ENCODE measurements at places on chromosomes 4 and X. TPM values are rescaled to one million over a fixed set of nuclear protein-coding genes. Genes with fewer than 3 reads are reported as not detected.

- DNase-seq, result no peak
These were observed 57.8 kb upstream of the NKX1-1 start for GRCh38 chr4:1463927-1464540.

- no peak for DNase-seq
These were observed 13.3 kb upstream of the ZNF827 start for GRCh38 chr4:145951931-145952330.

DNA sequence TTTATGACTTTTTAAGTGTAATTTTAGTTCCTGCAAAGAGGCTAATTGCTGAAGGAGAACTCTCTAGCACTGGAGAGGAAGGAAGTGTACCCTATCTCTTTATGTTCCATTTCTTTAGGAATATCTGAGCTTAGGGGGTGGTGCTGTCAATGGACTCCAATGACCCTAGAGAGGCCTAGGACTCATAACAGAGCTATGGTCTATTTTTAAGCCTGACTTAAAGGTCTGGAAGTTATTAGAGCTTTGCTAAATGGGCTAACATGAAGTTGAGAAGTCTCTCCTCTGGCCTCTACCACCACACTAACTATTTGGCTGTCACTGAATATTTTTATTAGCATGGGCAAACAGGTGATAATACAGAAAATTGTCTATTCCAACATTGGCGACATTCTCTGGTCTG, 152.2 kb downstream of the SPATA18 start:
- no peak for DNase-seq

DNA sequence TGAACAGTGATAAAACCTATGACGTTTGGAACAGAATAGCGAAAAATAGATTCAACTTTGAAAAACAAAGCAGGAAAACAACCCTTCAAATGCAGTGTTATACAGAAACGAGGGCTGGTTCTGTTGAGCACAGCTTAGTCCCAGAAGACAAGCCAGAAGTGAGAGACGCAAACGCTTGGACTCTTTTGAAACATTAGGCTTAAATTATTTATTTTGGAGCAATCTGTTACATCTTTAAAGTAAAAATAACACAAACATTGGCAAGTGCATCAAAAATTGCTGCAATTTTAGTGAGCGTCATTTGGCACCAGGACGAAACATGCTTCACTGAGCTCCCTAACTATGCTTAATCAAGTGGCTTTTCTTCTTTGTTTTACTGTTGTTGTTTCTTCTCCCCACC, 63.5 kb downstream of the ENPP6 start:
- no peak for DNase-seq

- DNase-seq, result no peak
These were observed 170.0 kb downstream of the SMIM20 start for GRCh38 chr4:26083987-26084386.

GRCh38 chrX:118521435-118521834, 25.8 kb downstream of the DOCK11 start:
- DNase-seq, result no peak

DNA sequence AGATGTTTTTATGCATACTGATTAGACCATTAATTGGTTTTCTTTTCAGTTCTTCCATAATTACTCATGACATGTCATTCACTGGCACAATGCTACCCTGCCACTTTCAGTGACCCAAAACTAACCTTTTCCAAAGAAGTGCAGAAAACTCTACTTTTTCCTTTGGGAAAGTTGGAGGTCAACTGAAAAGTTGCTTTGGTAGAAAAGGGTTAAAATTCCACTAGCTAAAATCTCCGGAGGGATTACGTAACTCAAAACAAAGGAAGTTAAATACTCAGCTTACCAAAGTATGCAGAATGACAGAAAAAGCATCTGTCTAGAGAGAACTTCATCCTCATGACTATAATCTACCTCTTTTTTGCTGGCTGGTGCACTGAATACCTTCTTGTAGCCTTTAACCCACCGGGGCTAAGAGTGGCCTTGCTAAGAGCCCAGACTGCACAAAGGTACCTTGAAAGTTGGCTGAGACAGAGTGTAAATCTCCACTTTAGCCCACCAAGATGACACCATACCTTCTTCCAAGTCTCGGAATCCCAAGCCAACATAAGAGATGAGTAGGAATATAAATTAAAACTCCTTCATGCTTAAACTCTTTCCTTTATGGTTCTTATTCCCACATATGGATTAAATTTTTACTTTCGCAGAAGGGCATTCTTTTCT, 1099.5 kb upstream of the INTU start:
- no peak for DNase-seq

DNA sequence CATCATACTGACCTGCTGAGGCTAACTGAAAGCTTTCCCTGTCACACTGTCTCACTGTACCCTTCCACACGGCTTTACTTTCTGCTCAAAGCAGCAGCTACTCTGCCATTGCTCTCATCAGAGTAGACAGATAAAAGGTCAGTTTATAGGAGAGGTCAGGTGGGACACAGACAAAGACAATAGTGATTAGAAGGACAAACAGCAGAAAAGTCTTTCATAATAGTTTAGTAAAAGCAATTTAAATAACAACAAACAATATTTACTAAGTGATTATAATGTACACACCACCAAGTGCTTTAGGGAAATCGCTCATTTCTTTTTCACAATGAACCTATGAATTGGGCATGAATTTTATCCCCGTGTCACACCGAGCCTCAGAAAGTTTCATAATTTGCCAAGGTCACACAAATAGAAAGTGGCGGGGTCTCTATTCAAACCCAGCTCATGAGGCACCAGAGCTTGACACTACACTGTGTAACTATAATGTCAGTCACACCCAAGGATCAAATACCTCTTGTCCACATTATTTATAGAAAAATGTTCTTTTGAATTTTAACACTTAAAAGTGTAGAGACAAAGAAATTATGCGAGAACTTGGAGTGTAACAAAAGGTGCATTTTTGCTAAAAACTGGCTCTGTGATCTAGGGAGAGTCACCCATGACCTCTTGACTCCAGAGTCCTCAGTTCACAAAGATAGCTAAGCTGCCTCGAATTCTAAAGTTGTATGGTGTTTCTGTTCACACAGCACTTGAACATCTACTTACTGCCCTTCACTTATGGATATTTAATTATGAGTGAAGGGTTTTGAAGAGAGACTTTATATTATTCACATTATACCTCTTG, 24.5 kb upstream of the SORBS2 start:
- DNase-seq, result no peak

GRCh38 chr4:11598591-11598990, 169.9 kb upstream of the HS3ST1 start:
- no peak for DNase-seq

- DNase-seq, result peak; percentile 84
These were observed at the start of gene SOWAHB for GRCh38 chr4:76897536-76898384. TSS of gene SOWAHB (minus strand) at chr4:76898144. CDS start at chr4:76897849, 295 bp downstream.

DNA sequence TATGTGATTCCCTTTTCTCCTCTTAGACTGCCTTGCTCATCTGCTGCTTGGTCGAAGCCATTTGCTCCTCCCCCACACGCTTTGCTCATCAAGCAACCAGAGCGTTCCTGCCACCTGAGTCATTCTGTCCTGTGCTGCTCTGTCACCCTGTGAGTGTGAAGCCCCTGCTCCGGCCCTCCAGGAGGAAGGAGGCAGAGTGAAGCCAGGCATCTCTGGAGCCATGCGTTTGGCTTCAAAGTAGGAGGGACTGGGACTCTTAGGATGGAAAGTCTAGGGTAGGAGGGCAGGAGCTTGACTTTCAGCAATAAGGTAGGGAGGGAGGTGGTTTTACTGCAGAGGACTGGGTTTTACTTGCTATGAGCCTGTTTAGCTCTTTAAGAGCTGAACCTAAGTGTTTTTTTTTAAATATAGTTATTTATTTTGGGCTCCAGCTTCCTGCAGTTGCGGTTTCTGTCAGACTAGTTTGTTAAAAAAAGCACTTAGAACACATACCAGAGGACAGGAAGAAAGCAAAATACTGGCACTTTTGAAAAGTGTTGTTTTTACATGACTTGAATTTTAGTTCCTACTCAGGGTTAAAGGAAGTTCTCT, 63.6 kb downstream of the SPINK2 start:
- DNase-seq, result peak; percentile 54

The PABPC5 gene
- 2.0 TPM for total RNA-seq

The BEX2 gene
- total RNA-seq, result 1.4 TPM

The PTPN13 gene
- total RNA-seq, result 41.3 TPM

The CSN1S1 gene
- total RNA-seq, result 2.9 TPM

The RBM46 gene
- total RNA-seq, result 0.29 TPM

The HTR2C gene
- total RNA-seq, result not detected

The ENPEP gene
- total RNA-seq, result 5.0 TPM
